ENCODE measurements at places on chromosomes 4 and X.

- no peak for DNase-seq
These were observed 269.2 kb upstream of the DDX53 start for GRCh38 chrX:22730542-22730941.

DNA sequence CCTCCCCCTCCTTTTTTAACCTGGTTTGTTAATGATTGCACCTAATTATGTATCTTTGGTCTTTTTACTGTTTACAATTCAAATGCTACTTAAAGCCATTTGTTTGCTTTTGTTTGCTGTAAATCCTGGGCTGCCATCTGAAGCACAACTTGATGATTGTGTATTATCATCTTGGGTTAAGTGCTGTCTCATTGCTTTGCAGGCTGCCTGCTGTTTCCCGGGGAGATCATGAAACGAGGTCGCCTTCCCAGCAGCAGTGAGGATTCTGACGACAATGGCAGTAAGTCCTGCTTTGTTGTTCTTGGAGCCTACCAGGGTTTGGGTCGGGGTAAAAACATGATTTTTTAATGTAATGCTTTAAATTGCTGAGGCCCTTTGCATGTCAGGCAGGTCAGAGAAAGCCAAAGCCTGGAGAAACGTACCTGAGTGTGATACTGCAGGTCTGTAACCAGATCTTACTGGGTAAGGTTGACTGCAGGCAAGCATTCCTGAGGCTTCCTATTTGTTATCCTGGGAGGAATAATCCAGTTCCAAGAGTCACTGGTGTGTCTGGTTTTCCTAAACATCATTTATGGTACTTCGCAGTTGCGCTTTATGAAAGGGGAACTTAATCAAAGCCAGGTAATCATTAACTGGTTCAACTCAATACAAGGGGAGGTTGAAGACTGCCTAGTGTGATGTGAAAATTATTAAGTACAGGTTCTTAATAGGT, 22.2 kb downstream of the JADE1 start:
- no peak for DNase-seq

GRCh38 chr4:155666344-155667221, at the start of gene GUCY1A1:
TSS of gene GUCY1A1 (plus strand) at chr4:155666848. CDS start at chr4:155696868, 30,020 bp downstream.
- DNase-seq, result no peak

GRCh38 chr4:87037671-87038334, 103.0 kb downstream of the AFF1 start:
- no peak for DNase-seq

GRCh38 chr4:10684631-10685030, at the start of gene CLNK:
TSS of gene CLNK (minus strand) at chr4:10684768. CDS start at chr4:10667869, 16,899 bp downstream.
- DNase-seq, result no peak

GRCh38 chr4:98311656-98312055, 50.5 kb downstream of the RAP1GDS1 start:
- DNase-seq, result no peak

GRCh38 chr4:127788517-127788916, 6.4 kb downstream of the HSPA4L start:
- DNase-seq, result no peak

DNA sequence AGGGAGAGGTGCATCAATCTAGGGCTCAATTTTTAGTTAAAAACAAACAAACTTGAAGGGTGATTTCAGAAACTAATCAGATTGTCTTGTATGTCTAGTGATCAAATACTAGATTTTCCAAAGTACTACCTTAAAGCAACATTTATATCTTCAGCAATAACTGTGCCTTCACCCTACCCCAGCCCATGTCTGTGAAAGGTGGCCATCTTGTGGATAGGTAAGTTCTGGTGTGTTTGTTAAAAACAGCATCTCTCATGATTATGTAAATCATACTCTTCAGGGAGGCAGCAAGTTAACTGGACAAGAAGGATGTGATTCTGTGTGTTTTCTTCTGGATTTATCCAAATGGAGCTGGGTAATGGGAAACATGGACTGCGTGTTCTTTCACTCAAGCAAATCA, 81.4 kb upstream of the ACSL1 start:
- no peak for DNase-seq

All from stimulated activated CD4-positive, alpha-beta T cell treated with anti-CD3 and anti-CD28 coated beads, Interleukin-12 subunit alpha, Interleukin-12 subunit beta, amount 100 ng/mL, for 4 hours (primary cell).